T-cell (primary cell): ENCODE measurements at places on chromosomes 1 and 21.

DNA sequence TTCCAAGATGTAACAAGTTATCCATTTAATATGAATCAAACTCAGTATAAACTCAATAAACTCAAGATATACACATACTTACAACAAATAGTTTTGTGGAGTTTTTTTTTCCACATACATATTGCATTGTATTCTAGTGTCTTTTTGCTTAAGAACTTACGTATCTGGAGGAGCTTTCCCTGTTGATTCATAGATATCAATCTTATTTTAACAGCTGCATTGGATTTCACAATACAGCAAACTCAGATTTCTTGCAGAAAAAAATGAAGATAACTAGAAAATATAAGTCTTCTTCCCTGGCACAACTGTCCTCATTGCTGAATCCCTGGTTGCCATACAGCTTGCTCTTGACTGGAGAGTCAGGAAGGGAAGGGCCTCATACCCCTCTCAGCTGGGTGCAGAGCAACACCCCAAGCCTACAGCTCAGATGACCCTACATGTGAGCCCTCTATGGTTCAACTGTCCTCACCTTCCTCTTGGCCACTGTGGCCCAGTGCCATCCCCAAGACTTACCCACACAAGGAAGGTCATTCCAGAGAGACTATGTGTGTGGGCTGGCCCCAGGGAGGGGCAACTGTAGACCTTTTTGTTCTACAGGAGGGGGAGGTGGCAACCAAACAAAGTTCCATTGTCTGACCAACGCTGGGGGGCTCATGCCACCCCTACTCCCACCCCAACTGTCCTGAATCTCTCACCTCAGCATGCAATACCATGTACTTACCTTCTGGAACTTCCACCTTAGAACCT, 1.7 kb downstream of the MPZ start:
- DNase-seq, result no peak

DNA sequence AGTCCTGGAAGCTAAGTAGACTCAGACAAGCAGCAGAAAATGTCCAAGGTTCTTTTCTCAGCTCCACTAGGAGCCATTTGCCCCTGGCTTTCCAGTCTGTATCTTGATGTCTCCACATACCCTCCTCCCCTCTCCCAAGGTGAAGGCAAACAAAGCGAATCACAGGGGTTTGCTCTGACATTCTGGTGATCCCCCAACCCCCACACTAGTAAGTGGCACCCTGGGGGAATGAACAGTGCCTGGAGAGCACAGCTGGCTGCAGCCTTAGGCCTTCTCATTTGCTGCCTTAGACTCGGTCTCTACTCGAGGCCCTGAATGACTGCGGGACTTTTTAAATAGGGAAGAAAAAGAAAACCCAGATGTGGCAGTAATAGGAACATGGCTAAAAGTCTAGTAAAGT, 15.3 kb downstream of the ERI3 start:
- DNase-seq, result no peak

- no peak for DNase-seq
Measured at GRCh38 chr21:16455978-16456377, 726.2 kb downstream of the USP25 start.

DNA sequence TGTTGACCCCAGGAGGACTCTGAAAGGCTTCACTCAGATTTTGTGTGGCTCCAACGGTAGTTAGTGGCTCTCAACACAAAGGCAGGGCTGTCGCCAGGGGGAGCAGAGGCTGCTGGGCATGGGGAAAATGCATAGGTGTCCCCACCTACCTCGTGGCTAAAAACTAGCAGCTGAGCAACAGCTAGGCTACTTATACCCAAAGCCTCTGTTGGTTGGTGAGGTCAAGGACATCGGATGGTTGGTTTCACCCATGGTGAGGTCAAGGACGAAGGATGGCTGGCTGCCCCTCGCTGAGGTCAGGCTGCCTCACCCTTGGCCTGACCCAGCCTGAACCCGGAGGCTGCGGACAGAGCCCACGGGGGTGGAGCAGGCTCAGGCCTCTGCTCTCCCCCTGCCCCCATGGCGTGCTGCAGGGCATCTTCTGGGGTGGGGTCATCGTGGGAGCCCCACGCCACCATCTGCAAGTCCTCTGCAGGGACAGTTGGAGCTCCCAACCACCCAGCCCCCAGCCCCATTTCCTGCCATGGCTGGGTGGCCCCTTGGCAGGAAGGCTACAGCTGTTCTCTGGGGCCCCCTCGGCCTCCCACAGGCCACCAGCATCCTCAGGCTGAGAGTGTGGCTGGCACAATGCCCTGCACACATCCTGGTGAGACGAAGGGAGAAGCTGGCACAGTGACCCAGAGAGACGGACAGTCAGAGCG, 8.5 kb upstream of the GNB1 start:
- DNase-seq, result no peak
